Inflammatory macrophage treated with lipopolysaccharide for 1 hour (primary cell): ENCODE measurements at places on chromosomes 3 and 15.

GRCh38 chr3:37946531-37946889 lies 44.1 kb upstream of the VILL start:
- DNase-seq = no peak

DNA sequence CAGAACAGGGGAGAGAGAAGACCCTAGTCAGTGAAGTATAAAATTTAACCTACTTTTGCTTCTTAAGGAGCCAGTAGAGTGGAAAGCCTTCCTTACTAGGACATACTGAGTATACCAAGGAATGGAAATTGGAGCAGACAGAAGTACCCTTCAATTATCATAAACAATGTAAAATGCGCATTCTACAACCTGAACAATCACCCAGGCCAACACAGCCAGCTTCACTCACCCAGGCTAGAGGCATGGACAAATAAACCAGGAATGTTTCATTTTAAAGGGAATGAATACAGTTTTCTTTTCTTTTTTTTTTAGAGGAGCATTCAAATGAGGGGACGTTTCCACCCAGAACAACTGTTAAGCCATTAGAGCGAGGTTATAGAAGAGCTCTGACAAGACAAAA lies 41.9 kb upstream of the PLXND1 start:
- DNase-seq = no peak

- DNase-seq = peak; percentile 90
Observed at GRCh38 chr15:61834076-61834697, 226.1 kb downstream of the VPS13C start.

DNA sequence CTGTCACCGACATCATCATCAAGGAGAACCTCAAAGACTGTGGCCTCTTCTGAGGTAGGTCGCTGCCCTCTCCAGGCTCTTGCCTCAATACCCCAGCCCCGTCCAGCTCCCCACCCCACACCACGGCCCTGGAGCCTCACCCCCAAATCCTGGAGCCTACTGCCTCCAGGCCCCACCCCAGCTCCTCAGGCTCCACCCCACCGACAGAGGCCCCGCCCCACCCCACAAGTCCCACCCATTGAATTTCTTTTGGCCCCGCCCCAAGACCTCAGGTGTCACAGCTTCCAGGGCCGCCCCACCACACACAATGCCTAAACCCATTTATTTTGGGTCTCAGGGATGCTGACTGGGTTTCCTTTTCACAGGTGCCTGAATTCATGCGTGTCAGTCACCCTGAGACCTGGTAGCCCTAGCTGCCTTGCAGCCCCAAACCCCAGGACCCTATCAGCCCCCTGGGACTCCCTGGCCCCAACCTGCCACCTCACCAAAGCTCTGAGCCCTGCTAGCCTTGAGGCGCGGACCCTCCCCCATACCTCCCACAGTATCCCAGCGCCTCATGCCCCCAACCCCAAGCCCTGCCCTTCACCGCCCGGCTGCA lies 3.6 kb downstream of the GNAT1 start:
- peak; percentile 6 for DNase-seq
